EH (cell line): ENCODE measurements at places on chromosomes 7 and 10.

- no peak for DNase-seq
Observed at GRCh38 chr7:7718492-7718891, at the start of gene RPA3. RPA3 (minus strand) TSS chr7:7718607; CDS start chr7:7640418, 78,189 bp downstream.

DNA sequence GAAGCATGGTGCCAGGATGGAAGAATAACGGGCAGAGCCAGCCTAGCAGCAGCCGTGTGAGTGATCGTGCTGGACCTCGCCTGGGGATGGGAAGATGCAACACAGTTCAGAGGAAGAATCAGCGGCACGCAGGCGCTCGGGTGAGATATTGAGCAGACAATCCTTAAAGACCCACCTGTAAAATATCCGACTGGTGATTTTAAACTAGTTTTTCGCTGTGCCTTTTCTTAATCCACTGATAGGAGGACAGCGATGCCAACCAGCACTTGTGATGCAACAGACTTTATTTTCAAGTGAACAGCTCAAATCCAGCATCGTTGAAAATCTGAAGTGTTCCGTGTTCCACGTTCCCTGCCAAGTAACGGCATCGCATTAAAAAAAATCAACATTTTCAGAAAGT is 214.7 kb downstream of the TEX36 start:
- DNase-seq: no peak

DNA sequence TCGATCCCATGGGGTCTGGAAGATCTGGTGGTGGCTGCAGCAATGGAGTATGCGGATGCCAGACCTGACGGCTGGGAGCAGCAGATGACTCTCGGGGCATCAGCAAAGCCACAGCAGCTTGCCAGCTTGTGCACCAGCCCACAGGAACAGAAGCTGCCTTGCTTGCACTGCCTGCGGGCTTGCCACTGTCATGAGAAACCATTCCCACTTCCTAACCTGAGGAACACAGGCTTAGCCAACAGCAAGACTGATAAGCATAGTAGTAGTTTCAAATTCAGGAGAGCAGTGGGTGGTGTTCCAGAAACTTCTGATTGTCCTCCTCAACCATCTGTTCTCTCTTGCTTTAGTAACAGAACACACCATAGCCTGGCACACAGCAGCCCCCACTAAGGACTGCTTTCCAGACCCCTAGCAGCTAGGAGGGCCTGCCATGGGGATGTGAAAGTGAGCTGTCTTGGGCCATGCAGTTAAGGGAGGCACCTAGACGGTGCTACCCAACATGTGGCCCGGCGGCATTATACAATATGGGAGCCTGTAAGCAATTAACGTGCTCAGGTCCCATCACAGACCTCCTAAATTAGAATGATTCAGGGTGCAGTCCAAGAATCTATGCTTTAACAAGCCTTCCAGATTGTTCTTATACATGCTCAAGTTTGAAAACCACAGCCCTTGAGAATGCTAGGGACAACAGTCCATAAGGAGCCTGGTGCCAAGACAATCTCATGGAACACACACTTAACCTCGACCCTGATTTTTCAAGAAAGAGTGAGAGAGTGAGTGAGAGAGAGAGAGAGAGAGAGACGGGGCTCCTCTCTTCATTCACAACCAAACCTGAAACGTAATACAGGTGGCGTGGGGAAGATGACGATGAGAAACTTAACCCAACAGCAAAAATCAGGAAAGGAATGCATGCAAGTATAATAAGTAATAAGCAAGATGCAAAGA is 7.1 kb downstream of the ANXA11 start:
- peak; percentile 32 for DNase-seq

GRCh38 chr7:128055637-128056036 is 24.4 kb upstream of the LRRC4 start:
- DNase-seq: peak; percentile 46

DNA sequence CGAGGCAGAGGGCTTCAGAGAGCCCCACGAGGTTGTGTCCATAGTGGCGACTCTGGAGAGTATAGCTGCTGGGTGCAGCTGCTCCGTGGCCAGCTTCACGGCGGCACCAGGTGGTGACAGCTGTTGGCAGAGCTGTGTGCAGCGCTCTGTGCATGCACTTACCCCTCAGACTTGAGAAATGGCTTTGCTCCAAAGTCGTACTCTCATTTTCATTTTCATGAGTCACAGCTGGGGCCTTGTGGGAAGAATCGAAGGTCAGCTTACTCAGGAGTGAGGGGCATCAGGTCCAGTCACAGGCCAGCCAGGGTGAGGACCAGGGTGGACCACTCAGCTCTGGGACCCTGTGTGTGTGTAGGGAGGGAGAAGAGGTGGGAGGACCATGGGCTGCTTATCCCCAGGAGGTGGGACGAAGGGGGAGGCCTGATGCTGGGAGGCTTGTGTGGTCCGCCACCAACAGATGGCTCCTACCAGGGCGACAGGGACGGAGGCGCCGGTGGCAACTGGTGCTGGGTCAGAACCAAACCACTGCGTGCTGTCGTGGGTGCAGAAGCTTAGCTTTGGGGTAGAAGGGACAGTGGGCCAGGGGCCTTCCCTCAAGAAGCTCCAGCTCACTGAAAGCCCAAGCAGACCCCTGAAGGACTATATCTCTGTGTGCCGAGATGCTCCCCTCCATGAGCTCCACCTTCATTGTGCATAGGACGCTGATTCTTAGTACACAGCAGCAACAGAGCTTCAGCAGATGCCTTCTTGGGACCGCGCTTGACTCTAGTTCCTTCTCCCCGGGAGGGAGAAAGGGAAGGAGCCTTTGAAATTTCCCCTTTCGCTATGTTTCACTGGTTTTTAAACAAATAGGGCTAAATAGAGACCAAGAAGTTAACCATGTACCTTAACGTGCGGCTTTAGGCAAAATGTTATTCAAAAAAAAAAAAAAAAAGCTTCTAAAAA is 225.0 kb downstream of the CELF2 start:
- peak; percentile 1 for DNase-seq
